Muscle of leg (tissue), 16 donors: ENCODE measurements at places on chromosomes 4 and X. TPM values are rescaled to one million over a fixed set of nuclear protein-coding genes. Genes with fewer than 3 reads are reported as not detected.

The HAND2 gene
- 1.7 TPM for total RNA-seq

The MTNR1A gene
- total RNA-seq, result 0.13 TPM

The TREX2 gene
- 0.49 TPM for total RNA-seq

The OPN1MW2 gene
- total RNA-seq, result not detected

The S100G gene
- not detected for total RNA-seq

The PPEF1 gene
- 1.3 TPM for total RNA-seq

The MAGEA3 gene
- not detected for total RNA-seq

The GYPE gene
- 1.2 TPM for total RNA-seq

The TAF7L gene
- total RNA-seq, result 0.09 TPM

The PDGFRA gene
- total RNA-seq, result 100 TPM

The TLR3 gene
- 1.6 TPM for total RNA-seq

The PABPC5 gene
- total RNA-seq, result 5.1 TPM

The LPAR4 gene
- total RNA-seq, result 21.0 TPM

The F9 gene
- total RNA-seq, result not detected

The BMX gene
- total RNA-seq, result 2.2 TPM

The SLC49A3 gene
- total RNA-seq, result 2.9 TPM

The SYP gene
- total RNA-seq, result 1.2 TPM

The NWD2 gene
- under 0.01 TPM for total RNA-seq

The MEPE gene
- total RNA-seq, result not detected

The GLOD5 gene
- not detected for total RNA-seq

The AASDH gene
- total RNA-seq, result 15.7 TPM

The TLR2 gene
- 3.6 TPM for total RNA-seq

The TLR7 gene
- 0.66 TPM for total RNA-seq

The TEX13D gene
- total RNA-seq, result 0.04 TPM

The NALF2 gene
- total RNA-seq, result 0.31 TPM

The LIMCH1 gene
- 104 TPM for total RNA-seq

The ARMCX5 gene
- total RNA-seq, result 13.4 TPM

The ZFP92 gene
- total RNA-seq, result 0.62 TPM

The CYSLTR1 gene
- 11.1 TPM for total RNA-seq

The DCAF8L2 gene
- total RNA-seq, result not detected

The FSTL5 gene
- 3.1 TPM for total RNA-seq

The HSFX2 gene
- 0.75 TPM for total RNA-seq

The NSUN7 gene
- total RNA-seq, result 0.84 TPM

The TIMP1 gene
- 98.9 TPM for total RNA-seq

The ZDHHC15 gene
- 3.2 TPM for total RNA-seq

The NOX1 gene
- not detected for total RNA-seq

The BGN gene
- 39.7 TPM for total RNA-seq

The CT45A1 gene
- total RNA-seq, result 0.13 TPM

The SPON2 gene
- total RNA-seq, result 54.3 TPM

The CYP2U1 gene
- 6.1 TPM for total RNA-seq

The RAB39B gene
- 0.40 TPM for total RNA-seq

The CSAG1 gene
- not detected for total RNA-seq

The SEPTIN11 gene
- total RNA-seq, result 279 TPM

The BEX1 gene
- total RNA-seq, result 0.49 TPM

The EPGN gene
- 0.49 TPM for total RNA-seq

The EPHA5 gene
- total RNA-seq, result 0.66 TPM

The HSFX4 gene
- 0.53 TPM for total RNA-seq

The USO1 gene
- 187 TPM for total RNA-seq

The LRIT3 gene
- total RNA-seq, result 0.09 TPM
